ENCODE measurements at places on chromosomes 11 and 22.

- DNase-seq = no peak
Observed at GRCh38 chr11:128559496-128560103, 27.8 kb downstream of the ETS1 start.

GRCh38 chr11:2089536-2090165 lies 49.5 kb downstream of the IGF2 start:
- DNase-seq = no peak

DNA sequence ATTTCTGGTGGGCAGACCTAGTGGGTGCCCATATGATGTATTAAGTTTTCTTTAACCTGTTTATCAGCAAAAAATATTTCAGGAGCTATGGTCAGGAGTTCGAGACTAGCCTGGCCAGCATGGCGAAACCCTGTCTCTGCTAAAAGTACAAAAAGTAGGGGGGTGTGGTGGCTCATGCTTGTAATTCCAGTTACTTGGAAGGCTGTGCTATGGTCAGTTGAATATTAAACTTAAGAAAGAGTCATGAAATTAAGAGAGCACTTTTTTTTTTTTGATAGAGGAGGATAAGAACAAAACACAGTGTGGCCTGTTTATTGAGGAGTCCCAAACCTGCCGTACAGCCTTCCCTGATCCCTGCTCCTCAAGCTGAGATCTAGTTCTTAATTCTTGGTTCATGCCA lies 29.8 kb downstream of the OR6Q1 start:
- DNase-seq = no peak

GRCh38 chr22:37771081-37771480 lies 36.7 kb upstream of the GCAT start:
- no peak for DNase-seq

GRCh38 chr22:33272871-33273270 lies 214.7 kb upstream of the SYN3 start:
- DNase-seq = no peak

DNA sequence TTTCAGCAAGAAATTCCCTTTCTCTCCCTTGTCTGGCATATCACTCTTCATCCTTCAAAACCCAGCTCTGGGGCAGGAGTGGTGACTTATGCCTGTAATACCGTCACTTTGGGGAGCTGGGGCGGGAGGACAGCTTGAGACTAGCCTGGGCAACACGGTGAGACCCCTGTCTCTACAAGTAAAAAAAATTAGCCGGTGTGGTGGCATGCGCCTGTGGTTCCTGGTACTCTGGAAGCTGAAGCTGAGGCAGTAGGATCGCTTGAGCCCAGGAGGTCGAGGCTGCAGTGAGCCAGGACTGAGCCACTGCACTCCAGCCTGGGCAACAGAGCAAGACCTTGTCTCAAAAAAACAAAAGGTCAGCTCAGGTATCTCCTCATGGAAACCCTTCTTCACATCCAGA lies 1.4 kb upstream of the RCE1 start:
- DNase-seq = no peak

GRCh38 chr11:861105-861479 lies 18.4 kb downstream of the TSPAN4 start:
- DNase-seq = no peak

DNA sequence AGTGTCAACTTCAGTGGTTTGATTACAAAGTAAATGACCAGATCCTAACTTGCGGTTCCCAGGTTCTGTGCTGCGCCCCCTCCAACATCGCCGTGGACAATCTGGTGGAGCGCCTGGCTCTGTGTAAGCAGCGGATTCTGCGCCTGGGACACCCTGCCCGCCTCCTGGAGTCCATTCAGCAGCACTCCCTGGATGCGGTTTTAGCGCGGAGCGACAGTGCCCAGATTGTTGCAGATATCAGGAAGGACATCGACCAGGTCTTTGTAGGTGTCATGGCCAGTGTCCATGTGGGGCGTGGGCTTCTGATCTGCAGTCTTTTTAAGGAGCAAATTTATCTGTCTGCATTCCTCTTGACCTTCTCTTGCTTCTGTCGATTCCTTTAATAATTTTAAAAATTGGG lies 11.1 kb downstream of the IGHMBP2 start:
- no peak for DNase-seq

- DNase-seq = no peak
Observed at GRCh38 chr11:119513131-119513805, 90.3 kb upstream of the THY1 start.

GRCh38 chr22:43587574-43587973 lies 175.8 kb downstream of the MPPED1 start:
- no peak for DNase-seq

DNA sequence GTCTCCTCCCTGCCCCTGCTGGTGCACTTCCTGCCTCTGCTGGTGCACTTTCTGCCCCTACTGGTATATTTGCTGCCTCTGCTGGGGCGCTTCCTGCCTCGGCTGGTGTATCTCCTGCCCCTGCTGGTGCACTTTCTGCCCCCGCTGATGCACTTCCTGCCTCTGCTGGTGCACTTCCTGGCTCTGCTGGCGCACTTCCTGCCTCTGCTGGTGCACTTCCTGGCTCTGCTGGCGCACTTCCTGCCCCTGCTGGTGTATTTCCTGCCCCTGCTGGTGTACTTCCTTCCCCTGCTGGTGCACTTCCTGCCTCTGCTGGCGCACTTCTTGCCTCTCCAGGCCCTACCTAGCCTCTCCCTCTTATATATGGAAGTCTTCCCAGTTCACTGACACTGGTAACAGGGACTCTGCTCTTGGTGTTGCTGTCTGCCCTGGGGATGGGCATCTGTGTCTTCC lies 10.1 kb downstream of the MTFP1 start:
- DNase-seq = no peak

- no peak for DNase-seq
Observed at GRCh38 chr11:67273260-67273990, 7.2 kb downstream of the GRK2 start.

- DNase-seq = no peak
Observed at GRCh38 chr11:72856551-72857345, 42.5 kb downstream of the ATG16L2 start.

- peak; percentile 33 for DNase-seq
Observed at GRCh38 chr11:73388265-73389133, 12.3 kb downstream of the RELT start.

DNA sequence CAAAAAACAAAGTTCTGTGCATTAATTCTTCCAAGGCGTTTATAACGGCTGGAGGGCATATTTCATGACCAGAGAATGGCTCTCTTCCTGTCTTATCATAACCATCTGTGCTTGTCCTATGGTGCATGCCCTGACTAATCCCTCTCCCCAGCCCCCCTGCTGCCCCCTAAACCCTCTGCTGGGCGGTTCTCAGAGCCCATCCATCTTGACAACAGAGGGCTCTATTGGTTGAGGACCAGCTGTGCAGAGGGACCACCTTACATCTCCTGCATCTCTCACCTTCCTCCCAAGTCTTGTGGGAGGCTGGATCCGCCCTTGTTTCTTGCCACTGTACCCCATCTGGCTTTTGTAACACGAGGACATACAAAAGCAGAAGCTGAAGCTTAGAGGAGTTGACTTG lies 282.1 kb downstream of the MIAT start:
- DNase-seq = no peak

GRCh38 chr11:75203138-75203537 lies 37.4 kb upstream of the TPBGL start:
- no peak for DNase-seq

DNA sequence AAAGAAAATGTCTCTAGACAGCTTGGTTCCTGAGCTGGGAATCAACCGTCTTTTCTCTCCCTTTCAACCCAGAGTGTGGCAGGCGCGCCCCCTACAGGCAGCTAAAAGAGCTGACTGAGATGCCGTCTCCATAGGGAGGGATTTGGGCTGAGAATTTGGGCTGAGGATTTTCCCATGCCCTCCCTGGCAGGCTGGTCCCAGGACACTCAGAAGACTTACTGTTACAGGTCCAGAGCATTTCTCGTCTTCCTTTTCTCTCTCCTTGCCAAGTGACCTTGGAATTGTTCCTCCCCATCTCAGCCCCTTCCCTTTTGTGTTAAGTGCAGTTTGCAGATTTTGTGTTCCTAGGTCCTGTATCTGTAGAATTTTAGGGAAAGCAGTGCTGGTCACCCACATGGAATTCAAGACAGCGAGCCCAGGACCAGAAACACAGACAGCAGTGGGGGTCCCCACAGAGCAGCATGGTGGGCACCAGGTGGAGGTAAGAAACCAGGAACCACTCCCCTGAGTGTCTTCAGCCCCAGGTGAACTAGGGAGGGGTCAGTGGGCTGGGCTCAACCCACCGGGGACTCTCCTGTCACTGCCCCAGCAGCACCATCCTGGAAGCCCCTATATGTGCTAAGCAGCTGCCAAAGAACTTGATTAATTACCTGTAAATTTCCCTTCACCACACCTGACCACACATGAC lies 9.9 kb upstream of the IGLL5 start:
- no peak for DNase-seq

DNA sequence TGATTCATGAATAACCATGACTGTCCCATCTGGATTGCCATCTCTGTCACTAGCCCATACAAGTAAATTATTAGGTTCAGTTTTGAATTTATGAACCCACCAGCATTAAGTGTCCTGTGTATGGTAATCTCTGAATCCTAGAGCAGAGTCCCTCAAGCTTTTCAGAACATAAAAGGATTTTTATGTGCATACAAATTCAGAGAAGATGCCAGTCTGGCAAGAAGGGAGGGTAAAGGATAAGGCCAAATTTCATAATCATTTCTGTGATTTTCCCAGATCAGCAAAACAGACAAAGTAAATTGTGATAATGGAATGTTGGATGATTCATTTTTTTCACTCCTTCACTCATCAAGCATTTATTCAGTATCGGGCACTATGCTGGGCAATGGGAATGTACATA lies 371.1 kb upstream of the ARHGAP42 start:
- DNase-seq = no peak

- no peak for DNase-seq
Observed at GRCh38 chr11:75969626-75970308, 154.8 kb downstream of the UVRAG start.

DNA sequence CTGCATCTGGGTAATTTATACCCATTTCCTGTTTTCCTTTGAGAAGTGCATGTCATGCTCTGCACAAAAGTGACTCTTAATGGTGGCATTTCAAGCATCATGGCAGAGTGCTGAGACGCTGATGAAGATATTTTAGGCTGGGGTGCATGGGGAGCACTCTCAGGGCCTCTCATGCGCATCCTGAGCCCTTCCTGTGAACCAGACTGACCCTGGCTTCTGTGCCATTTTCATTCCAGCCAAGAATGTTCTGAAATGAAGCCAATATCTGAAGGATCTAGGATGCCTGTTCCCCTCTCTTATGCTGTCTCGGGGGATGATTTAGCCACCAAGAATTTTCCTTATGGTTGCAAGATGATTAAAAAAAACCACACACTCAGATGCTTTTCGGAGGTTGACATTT lies 61.5 kb downstream of the MIAT start:
- peak; percentile 17 for DNase-seq

GRCh38 chr11:34324466-34324865 lies 33.3 kb downstream of the ABTB2 start:
- DNase-seq = no peak

GRCh38 chr11:63908631-63909401 lies 8.1 kb downstream of the RCOR2 start:
- no peak for DNase-seq

GRCh38 chr22:50270666-50271394 lies 650 bp upstream of the MAPK11 start:
- DNase-seq = peak; percentile 7

DNA sequence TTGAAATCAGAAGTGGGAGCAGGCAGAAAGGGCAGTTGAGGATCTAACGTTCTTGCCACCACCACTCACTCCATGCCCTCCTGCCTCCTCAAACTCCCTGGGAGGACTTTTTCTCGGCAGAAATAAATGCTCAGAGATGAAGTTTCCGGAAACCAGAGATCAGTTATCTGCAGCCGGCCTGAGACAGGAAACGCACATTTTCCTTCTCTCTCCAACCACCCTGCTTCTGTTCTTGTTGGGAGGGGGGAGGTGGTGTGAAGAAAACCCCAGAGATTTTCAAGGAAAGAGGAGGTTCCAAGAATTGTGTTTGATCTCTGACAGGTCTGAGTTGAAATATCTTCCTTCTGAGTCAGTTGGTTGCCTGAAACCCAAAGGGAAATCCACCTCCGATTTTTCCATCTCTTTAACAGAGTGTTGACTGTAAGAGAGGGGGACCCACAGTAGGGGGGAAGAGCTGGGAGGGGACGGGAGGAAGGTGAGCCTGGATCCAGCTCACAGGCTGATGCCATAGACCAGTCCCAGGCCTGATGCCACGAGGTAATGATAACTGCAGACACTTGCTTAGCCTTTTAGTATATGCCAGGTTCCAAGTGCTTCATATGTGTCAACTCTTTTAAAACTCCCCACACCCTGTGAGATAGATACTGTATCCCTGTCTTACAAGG lies 100.8 kb downstream of the TRAF6 start:
- no peak for DNase-seq

- DNase-seq = peak; percentile 2
Observed at GRCh38 chr11:77244277-77245027, 57.0 kb downstream of the GDPD4 start.

DNA sequence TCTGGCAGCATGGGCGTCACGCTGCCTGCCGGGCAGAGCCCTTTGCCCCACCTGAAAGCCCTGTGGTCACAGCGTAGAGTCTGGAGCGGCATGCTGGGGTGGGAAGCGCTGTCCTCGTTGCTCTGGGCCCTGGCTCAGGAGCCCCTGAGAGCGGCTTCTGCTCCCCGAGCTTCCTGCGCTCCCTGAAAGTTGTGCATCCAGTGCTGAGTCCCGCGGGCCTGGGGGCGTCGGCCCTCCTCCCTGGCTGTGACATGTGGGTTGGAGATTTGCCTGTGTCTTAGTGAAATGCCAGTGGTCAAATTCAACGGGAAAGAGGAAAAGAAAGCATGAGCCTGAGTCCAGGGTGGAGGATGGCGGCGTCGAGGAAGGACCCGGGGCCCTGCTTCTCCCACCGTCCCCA lies 1208.0 kb downstream of the BRD1 start:
- DNase-seq = no peak

GRCh38 chr11:116895048-116895757 lies 57.8 kb upstream of the APOA1 start:
- DNase-seq = no peak

- no peak for DNase-seq
Observed at GRCh38 chr11:10208131-10208575, 85.9 kb downstream of the SBF2 start.

GRCh38 chr11:14768526-14769188 lies 123.4 kb downstream of the CYP2R1 start:
- no peak for DNase-seq

DNA sequence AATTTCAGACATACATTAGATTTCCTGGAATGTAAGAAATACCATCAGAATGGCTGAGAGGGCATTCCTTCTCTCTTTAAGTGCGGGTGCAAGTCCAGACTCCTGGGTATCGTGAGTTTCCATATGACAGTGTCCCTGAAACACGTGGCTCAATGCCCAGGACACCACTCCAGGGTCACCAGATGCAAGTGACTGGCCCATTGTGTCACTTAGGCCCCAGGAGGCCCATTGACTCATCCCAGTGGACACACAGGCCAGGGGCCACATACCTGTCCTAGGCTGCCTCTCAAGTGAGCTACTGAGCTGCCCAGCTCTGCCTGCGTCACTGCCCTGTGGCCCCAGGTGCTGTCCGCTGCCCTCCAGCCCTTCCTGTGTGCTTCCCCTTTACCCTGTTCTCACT lies 18.5 kb downstream of the FBLN1 start:
- DNase-seq = no peak
